GM19239 (cell line): ENCODE measurements at places on chromosomes 13 and 19.
A peak's percentile ranks its signal among the peaks of the same experiment; 100 is the strongest.

GRCh38 chr13:102721800-102722231 is 27.0 kb upstream of the METTL21C start:
- no peak for DNase-seq

DNA sequence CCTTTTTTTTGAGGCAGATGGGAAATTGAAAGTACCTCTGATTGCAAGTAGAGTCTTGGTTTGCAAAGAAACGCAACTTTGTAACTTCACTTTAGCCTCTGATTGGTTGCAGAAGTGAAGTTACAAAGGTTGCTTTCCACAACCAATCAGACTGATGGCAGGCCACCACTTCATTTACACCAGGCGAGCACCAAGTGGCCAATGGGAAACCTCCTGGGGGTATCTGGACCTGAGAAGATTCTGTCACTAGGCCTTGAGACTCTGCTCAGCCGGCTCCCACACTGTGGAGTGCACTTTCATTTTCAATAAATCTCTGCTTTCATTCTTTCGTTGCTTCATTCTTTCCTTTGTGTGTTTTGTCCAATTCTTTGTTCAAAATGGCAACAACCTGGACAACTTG is 19.1 kb downstream of the PEPD start:
- no peak for DNase-seq

GRCh38 chr19:22807061-22807835 is 23.3 kb upstream of the ZNF99 start:
- no peak for DNase-seq

DNA sequence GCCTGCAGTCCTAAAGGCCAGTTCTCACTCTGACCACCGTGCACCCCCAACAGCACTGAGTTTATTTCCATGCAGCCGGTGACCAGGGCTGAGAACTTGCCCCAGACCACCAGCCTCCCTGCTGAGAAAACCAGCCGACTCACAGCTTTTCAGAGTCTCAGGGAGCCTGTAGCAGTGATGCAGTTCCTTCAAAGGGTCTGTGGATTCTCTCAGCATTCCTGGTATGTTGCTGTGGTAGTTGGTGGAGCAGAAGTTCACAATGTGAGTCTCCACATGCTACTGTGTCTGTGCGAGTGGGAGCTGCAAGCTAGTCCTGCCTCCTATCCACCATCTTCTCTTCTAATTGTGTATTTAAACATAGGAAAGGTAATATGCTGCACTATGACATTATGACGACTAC is 254.9 kb upstream of the KLF12 start:
- DNase-seq = no peak

DNA sequence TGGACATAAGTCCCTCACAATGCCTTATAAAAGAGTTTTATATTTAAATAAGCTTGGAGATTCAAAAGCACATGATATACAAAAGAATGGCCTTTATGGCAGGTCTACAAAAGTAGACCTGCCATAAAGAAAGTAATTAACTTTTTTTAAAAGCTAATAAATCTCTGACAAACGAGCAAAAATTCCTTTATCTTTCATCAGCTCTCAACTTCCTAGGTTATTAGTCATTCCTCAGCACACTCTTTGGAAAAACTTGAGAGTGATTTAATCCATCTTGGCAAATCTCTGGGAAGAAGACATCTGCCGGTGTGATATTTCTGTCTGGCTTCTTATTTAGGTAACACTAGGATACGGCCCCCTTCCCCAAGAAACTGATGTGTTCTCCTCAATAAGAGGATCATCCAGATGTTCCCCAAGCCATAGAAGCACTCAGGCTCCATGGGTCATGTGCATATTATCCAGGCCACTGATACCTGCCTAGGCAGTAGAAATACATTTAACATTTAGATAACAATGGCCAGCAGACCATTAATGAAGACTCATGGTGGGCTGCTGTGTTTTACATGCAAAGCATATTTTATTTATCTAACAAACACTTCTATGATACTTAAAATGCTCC is 372.7 kb downstream of the LIG4 start:
- DNase-seq = no peak

GRCh38 chr13:112325920-112326645 is 50.1 kb upstream of the SPACA7 start:
- no peak for DNase-seq

DNA sequence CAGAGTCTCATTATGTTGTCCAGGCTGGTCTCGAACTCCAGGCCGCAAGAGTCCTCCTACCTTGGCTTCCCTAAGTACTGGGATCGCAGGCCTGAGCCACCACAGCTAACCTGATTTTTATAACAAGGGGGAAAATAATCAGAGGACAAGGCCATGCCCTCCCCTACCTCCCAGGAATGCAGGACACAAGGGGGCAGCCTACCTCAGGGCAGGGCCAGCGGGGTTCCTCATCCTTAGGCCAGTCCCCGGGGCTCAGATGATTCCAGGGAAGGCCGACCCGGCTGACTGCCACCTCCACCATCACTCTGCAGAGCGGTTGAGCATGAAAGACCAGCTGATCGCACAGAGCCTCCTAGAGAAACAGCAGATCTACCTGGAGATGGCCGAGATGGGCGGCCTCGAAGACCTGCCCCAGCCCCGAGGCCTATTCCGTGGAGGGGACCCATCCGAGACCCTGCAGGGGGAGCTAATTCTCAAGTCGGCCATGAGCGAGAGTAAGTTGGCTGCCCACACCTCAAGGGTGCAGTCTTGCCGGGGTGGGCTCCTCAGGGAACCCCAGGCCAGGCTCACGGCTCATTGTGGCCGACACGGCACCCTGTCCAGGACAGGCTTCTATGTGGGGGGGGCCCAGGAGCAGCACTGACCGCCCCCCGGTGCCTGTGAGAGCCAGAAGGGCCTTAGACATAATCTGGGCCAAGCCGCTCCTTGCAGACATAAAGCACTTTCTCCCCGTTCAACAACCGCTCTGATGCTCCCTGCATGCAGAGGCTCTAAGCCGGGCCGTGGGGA is 26.8 kb downstream of the PEX11G start:
- DNase-seq = no peak

DNA sequence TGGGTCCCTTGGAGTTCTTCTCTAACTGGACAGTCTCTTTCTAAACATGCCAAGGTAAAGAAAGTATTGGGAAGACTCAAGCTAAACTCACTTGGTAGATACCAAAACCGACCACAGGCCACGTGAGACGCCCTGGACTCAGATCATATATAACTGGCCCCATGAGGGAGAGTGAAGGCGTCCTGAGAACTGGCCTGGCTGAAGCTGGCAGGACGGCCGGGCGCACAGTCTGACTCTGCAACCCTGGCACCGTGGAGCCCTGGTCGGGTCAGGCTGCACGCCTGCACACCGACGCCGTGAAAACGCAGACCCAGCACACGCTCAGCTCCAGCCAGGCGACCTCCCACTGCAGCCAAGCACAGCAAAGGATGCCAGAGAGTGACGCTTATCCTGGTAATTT is 122.5 kb upstream of the SPACA7 start:
- DNase-seq = no peak

- DNase-seq = no peak
Measured at GRCh38 chr13:81682081-81682630, 1341.2 kb upstream of the SPRY2 start.

DNA sequence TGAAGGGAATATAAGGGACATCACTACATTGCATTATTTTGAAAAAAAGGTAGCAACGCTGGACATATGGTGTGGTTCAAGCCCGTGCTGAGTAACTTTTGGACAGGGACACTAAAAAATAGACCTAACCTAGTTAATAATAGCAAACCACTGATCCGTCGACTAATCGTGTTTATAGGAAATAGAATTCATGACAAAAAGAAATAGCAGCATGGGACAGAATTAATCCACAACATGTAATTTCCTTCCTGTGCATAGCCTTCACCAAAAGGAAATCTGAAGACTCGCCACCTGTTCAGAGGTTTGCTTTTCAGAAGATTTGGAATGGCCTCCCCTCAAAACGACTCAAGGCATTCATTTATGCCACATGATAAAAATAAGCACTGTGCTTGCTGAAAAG is 128.7 kb downstream of the FGF14 start:
- no peak for DNase-seq

- DNase-seq = no peak
Measured at GRCh38 chr13:38421590-38422560, 72.2 kb downstream of the UFM1 start.

- no peak for DNase-seq
Measured at GRCh38 chr19:34269081-34269480, 14.7 kb downstream of the GARRE1 start.

DNA sequence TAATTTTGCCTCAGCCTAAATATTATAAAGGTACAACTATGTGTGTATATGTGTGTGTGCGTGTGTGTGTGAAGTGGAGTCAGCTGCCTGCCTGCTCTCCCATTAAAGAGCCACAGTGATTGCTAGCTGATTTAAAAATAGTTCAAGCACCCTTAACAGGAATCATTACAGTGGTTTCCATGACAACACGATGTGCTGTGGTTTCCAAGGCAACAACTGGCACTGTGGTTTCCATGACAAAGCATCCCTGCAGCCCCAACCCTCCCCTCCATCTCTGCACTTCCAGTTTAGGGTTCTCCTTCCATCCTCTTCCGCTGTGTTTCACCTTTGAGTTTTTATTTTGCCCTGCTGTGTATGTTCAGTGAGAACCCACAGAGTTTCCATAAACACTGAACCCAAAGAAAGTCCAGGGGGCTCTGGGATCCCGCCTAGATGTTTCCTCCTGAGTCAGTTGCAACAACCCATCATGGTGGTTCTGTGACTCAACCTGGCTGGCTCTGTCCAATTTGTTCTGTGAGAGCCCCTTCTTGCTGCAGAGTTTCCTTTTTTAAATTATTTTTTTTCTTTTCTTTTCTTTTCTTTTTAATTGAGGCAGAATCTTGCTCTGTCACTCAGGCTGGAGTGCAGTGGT is 7.1 kb upstream of the PNMA8A start:
- DNase-seq = no peak

GRCh38 chr13:51697181-51697580 is 106.8 kb downstream of the DHRS12 start:
- DNase-seq = no peak

GRCh38 chr13:35225582-35225981 is 250.9 kb downstream of the MAB21L1 start:
- DNase-seq = no peak

- DNase-seq = no peak
Measured at GRCh38 chr19:35041548-35042055, at the start of gene HPN. TSS of gene HPN (plus strand) at chr19:35041721. CDS start at chr19:35042507, 786 bp downstream.

- DNase-seq = no peak
Measured at GRCh38 chr13:64078025-64078424, 2662.4 kb upstream of the PCDH20 start.

DNA sequence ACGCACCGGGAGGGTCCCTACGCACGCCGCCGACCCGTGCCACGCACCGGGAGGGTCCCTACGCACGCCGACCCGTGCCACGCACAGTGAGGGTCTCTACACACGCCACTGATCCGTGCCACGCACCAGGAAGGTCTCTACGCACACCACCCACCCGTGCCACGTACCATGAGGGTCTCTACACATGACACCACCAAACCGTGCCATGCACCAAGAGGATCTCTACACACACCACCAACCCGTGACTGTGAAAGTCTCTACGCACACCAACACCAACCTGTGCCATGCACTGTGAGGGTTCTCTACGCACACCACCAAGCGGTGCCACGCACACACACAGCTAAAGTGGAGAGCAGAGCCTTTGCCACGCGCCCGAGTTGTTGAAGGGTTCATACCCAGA is 16.7 kb downstream of the ZNF787 start:
- DNase-seq = no peak

DNA sequence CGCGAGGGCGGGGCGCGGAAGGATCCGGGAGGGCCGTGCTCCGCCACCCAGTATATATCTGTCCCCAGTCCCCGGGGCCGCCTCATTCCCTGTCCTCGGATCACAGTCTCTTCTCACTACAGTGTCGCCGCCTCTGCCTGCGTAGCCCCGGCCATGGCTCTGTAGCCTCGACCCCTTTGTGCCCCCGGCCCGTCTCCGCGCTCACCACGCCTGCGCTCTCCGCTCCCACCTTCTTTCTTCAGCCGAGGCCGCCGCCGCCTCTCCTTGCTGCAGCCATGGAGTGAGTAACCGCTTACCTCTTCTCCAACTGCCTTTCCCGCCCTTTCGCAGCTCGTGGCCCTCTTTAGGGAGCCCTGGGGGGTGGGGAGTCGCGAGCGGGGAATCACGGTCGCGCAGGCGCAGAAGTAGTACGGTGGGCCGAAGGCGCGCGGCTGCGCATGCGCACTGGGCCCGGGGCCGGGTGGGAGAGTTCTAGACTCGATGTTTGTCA is at the start of the genes ATF5 and NUP62:
Gene ATF5, plus strand, starts transcription at position 85 of the 490 bp plus-strand sequence. CDS start 1,646 bp downstream, outside the sequence.
Gene NUP62, minus strand, starts transcription at position 384 of the 490 bp plus-strand sequence. CDS start 19,697 bp downstream, outside the sequence.
- peak; percentile 89 for DNase-seq

DNA sequence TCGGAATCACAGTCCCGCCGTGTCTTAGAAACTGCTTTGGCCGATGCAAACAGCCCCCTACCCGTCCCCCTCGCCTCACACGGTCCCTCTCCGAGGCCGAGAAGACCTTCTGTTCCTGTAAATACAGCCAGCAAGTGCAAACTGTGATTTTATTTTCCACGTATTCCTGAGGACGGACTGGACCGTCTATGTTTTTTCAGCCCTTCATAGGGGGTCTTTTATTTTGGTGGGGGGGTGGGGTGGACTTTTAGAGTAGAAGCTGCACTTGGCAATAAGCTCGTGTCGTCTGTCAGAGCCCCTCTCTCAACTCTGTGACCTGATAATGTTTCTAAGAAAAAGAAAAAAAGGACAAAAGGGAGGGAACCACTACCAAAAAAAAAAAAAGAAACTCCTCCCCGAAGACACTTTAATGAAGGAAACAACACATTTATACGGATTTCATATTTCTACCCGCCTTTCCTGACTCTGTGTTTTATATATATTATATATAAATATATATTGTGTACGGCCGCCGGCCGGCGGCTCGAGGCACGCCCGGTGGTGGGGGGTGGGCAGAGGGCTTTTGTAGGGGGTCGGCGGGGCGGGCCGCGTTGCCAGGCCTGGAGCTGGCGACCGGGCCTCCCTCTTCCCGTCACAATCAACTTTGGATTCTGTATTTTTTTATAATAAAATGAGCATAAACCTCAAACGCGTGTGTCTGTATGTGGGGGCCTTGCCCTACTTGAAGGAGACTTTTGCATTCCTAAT is 15.2 kb downstream of the EFNA2 start:
- DNase-seq = no peak

GRCh38 chr13:33125821-33126570 is 109.8 kb downstream of the KL start:
- DNase-seq = no peak

DNA sequence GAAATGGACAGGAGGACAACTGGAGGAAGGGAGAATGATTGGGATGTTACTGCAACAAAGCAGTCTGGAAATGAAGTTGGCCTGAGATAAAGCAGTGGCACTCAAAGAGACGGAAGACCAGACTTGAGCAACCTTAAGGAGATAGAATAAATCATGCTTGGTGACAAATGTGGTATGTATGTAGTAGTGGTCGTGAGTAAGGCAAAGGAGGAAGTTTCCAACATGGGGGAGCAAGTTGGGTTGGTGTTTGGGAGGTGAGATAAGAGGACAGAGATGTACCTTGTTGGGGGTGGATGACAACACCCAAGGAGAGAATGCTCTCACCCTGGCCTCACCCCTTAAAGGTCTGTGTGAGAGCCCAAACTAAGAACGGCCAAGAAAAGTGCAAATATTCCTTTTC is 420.5 kb downstream of the DIAPH3 start:
- no peak for DNase-seq

GRCh38 chr19:42143341-42144234 is 11.3 kb upstream of the POU2F2 start:
- no peak for DNase-seq

GRCh38 chr19:15288146-15288963 is 44.0 kb downstream of the BRD4 start:
- no peak for DNase-seq

GRCh38 chr13:113060557-113061270 is 44.9 kb upstream of the F7 start:
- no peak for DNase-seq

- no peak for DNase-seq
Measured at GRCh38 chr13:85427416-85427815, 371.8 kb downstream of the SLITRK6 start.
